ENCODE measurements at places on chromosomes 3 and 15.
A peak's percentile ranks its signal among the peaks of the same experiment; 100 is the strongest.

DNA sequence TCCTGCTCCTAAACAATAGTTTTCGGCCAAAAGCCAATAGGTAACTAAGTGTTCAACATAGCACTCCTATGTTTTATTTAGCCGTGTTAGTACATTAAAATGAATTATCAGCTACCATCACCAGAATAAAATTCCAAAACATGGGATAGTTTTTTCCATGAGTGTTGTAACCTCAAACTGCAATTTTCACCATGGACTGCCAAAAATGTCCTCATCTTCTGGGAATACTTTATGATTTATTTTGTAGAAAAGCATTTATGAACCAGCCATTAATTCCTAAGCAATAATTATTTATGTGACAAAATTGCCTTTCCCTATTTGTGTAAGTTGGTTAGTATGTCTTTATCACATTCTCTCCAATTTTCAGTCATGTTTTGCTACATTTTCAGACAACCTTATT, 438.1 kb downstream of the NAALADL2 start:
- DNase-seq, result no peak

GRCh38 chr3:110741891-110742290, 329.7 kb upstream of the NECTIN3 start:
- DNase-seq, result no peak

GRCh38 chr3:195101001-195101583, 169.9 kb downstream of the XXYLT1 start:
- DNase-seq, result no peak

GRCh38 chr3:105647047-105647446, 221.8 kb downstream of the CBLB start:
- DNase-seq, result peak; percentile 62

GRCh38 chr3:150733936-150734794, 28.8 kb downstream of the SIAH2 start:
- no peak for DNase-seq

DNA sequence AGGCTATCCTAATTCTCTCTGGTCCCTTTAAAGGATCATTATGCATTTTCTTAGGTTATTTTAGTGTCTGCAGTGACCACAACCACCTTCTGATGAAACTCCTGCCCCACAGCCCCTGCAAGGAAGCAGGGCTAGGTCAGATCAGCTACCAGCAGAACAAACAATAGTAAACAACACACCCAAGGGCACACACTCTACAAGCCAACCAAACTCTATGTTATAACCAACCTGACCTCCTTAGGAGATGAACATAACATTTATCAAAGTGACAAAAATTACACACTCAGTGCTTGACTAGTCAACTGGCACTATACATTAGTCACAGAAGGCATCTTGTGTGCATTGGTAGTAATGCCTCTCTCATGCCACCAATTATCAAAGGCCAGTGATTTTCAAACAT, 17.3 kb downstream of the DENND6A start:
- DNase-seq, result peak; percentile 55

GRCh38 chr3:70042641-70043040, 43.1 kb downstream of the SAMMSON start:
- no peak for DNase-seq

DNA sequence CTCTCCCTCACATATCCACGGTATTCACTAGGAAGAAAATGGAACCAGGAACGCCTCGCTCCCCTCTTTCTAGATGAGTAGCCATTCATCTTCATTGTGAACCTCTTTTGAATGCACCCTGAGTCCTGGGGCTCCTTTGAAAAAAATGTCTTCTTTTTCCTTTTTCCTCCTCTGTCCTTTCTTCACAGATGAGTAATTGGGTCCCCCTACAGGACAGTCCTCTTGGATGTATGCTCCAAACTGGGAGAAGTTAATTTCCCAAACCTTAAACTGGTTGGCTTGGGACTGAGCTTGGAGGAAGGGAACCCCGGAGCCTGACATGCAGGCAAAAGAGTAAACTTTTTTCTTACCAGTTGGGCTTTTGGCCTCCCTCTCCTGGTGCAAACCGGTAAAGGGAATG, 108.8 kb downstream of the DPH6 start:
- DNase-seq, result no peak

DNA sequence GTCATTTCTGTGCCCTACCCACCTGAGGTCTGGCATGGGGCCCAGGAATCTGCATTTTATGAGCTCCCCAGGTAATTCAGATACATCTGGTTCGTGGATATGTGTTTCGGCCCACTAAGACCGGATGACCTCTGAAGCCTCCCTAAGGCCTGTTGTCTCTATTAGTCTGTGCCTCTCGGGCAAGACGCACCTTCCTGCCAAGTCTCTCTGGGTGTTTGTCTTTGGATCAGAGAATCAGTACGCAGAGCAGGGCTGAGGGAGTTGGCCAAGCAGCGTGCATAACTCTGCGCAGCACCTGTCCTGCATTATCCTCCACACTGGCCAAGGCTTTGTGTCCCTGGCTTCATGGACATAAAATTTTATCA, 181.0 kb downstream of the THSD4 start:
- DNase-seq, result no peak

GRCh38 chr3:133574260-133574881, 885 bp downstream of the CDV3 start:
- peak; percentile 59 for DNase-seq

DNA sequence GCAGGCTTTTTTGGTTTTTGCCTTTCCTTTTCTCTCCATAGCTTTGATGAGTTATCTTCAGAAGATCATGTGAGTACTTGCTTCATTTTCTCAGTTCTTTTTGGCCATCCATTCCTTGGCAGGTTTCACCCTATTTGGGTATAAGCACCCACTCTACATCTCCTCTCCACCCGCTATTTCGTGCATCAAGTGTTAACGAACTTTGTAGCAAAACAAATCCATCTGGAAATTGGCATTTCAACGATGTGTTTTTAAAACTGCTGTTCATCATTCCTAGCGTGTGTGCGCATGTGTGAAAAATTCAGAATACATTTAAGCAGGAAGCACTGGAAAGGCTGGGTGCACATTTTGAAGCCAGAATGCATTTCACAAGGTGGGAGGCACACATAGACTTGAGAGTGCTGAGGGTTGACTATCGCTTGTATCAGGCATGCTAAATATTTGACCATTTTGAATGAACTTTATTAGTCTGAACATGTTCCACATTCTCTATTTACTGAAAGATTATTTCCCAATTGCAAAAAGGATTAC, 89.7 kb upstream of the FHIT start:
- DNase-seq, result no peak

DNA sequence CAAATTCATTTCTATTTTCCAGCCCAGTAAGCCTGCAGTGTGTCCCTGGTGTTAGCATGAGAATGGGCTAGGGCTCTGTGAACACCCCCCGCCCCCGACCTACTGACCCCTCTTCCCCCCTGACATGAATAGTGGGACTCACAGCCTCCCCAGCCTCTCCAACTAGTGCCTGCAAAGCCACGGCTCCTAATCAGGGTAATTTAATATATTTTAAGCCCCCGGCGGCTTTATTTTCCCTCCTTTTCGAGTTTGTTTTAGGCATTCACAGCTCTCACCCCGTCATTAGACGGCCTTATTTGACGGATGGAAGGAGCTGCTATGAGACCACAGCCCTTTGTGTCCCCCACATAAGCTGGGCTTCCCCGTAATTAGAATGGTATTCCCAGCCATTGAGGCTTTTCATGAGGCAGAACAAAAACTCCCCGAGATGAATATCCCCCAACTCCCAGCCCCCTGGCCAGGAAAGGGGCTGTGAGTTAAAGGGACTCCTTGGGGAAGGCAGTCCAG, 78.3 kb upstream of the POLG start:
- DNase-seq, result no peak

DNA sequence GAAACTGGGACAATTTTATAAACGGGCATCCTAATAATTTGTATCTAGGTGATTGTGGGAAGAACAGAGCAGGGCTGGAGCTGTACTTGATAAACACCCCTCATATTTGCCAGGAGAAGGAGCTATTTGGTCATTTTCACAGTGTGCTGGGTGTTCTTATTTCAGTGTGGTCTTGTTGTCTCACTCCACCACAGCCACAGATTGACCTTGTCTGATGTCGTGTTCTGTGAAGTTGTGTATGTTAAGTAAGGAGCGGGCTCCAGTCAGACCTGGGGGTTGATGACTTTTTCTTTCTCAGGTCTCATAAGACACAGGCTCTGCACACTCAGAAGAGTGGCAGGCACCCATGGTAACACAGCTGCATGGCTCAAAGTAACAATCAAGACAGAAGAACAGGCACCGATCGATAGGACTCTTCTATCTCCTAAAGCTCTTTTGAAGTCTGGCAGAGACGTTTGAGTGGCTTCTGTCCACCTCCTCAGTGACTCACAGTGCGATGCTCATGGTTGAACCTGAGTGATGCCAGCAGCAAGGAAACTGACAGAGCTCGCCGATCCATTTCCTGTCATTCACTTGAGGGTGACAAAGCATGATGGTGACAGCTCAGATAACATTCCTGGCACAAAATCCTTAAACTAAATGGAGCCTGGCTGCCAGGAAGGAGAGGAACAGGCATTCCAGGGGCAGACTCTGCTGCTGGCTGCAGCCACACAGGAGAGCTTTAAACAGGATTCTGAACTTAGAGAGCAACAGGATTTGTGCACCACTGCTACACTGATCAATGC, 20.8 kb downstream of the DPH3 start:
- peak; percentile 70 for DNase-seq
